ENCODE measurements at places on chromosomes 12 and 14. TPM values are rescaled to one million over a fixed set of nuclear protein-coding genes. Genes with fewer than 3 reads are reported as not detected.

- no peak for DNase-seq
Observed at GRCh38 chr12:23049180-23049579, 424.2 kb downstream of the ETNK1 start.

DNA sequence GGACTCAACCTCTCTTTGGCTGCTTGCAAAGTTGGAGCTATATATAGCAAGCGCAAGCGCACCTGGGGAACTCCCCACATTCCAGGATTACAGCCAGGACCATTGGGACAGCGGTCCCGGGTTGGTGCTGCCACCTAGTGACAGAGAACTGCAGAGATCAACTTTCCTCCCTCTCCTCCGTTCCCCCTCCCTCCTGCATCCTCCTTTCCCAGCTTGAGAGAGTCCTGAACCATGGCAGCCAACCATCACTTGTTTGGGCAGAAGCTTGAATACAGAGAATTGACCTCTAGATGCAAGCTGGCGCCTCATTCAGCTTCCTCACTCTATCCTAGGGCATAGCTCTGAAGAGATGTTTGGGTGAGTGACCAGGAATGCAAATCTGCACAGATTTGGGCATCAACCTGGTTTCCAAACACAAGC is 17.4 kb upstream of the FLVCR2 start:
- peak; percentile 56 for DNase-seq

AQP5 gene
- total RNA-seq = 0.44 TPM

ENDOU gene
- 0.31 TPM for total RNA-seq

DNA sequence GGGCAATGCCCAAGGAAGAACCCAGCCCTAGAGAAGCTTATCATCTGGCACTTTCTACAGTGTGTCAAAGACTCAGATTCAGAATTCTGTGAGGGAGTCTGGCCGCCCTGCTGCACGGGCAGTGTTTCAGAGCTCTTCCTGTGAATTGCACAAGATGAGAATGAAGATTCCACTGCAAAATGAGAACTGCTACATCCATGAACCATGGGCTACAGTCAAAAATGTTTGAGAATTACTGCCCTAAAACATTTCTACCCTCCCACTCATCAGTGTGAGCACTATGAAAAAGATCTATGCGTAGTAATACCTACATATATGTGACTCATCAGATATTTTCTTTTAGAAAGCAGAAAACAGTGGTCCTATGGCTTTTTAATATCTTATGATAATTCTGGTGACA is 104.0 kb downstream of the STAB2 start:
- DNase-seq = no peak

DNA sequence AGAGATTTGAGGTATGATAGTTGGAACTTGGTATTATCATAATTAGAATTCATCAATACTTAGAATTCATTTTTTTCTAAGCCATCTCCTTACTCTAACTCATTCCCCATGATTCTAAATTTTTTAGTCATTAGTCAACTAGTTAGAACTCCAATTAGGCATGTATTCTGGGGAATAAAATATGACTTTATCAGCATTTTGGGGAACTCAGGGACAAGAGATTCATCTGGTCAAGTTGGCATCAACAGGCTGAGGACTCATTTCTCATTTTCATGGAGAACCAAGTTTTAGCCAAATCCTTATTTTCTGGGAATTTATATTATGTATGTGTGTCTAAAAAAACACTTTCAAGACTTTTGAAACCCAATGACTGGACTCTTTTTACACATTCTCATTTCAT is 29.2 kb downstream of the DIP2B start:
- no peak for DNase-seq

DNA sequence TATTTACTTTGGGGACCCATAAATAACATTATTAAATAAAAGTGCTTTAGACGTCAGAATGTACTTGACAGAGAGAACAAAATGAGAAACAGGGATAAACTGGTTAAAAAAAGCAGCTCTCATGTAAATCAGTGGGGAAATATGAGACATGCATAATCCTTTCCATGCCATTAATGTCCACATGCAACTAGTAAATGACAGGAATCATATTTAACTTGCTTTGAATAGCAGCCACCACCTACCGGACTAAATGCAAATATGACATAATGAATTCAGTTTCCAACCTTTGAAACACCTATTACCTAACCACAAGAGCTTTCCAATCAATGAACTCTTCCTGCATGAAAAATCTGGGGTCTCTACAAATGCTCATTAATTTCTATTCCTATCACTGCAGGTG is 19.6 kb downstream of the FGD6 start:
- no peak for DNase-seq

DNA sequence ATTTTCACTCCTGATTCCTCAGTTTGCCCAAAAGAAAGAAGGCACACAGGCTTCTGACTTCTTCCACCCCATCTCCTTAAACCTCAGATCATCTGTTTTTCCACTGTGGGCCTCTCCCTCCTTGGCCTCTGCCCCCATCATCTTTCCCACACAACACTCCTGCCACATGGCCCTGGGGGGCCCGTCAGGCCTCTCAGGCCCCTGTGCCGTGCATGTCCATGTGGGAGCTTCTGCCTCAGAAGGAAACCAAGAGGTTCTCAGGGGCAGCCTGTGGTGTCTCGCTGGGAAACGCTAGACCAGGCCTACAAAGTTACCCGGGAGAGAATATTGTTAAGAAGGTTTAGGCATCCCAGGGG is 8.0 kb downstream of the KLHL33 start:
- no peak for DNase-seq

GRCh38 chr12:117889098-117889497 is 79.7 kb downstream of the KSR2 start:
- DNase-seq = no peak

DNA sequence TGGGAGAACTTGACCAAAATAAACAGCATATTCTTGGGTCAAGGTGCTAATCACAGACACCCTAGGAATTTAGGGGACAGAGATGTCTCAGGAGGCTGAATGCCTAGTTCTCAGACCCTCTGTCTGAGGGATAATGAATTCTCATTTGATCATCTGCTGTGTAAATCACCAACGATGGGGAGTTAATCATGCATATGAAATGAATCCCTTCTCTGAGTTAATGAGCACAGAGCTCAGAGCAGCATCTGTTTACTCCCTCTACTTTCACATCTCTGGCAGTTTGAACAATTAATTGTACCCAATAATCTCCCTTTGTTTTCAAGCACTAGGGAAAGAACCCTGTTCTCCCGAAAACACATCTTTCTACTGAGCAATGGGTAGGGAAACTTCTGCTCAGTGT is 129.4 kb upstream of the SRRM4 start:
- DNase-seq = no peak

BDKRB1 gene
- total RNA-seq = 0.66 TPM

GRCh38 chr12:115697340-115697739 is 580.2 kb downstream of the MED13L start:
- DNase-seq = no peak

SIVA1 gene
- total RNA-seq = 53.5 TPM

All from heart right ventricle (tissue), 16 donors.